ENCODE measurements at places on chromosomes 13 and 19.

DNA sequence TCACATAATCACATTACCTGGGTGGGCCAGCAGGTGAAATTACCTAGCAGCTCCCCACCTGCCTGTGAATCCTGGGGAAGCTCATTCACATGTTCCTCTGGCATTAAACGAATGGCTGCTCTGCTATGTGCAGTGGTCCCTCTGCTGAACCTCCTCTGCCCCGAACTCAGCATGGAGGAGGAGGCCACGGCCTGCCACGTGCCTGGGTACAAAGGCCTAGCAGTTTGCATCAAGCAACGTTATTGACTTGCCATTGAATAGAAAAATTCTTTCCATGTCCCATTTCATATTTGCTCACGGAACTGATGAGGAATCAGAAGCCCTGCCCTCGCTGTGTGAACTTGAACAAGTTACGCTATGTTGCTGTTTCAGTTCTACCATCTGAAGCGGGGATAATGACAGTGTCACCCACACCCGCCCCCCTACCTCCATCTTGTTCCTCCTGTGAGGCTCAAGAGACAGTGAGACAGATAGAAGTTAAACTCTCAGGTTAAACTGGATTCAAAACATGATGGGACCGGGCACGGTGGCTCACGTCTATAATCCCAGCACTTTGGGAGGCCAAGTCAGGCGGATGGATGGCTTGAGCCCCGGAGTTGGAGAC lies 25.3 kb downstream of the SLC7A1 start:
- DNase-seq: no peak

- DNase-seq: no peak
These were observed 1.2 kb downstream of the SAMD1 start for GRCh38 chr19:14089412-14089661.

DNA sequence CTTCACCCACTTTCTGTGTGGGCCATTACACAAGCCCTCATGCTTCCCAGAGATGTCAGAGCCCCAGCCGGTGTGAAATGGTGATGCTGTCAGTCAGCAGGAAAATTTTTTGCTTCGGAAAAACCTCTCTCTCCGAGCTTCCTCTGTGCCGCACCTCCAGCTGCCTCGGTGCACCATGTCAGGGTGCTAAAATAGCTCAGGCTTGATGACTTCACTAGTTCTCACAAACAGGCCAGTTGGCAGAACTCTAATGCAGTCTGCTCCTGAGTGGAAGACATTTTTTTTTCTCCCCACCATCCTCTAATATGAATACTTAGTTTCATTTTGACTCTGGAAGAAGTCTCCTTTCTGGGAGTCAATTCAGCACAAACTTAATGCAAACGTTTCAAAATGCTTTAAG lies 71.3 kb downstream of the KLF12 start:
- DNase-seq: no peak

DNA sequence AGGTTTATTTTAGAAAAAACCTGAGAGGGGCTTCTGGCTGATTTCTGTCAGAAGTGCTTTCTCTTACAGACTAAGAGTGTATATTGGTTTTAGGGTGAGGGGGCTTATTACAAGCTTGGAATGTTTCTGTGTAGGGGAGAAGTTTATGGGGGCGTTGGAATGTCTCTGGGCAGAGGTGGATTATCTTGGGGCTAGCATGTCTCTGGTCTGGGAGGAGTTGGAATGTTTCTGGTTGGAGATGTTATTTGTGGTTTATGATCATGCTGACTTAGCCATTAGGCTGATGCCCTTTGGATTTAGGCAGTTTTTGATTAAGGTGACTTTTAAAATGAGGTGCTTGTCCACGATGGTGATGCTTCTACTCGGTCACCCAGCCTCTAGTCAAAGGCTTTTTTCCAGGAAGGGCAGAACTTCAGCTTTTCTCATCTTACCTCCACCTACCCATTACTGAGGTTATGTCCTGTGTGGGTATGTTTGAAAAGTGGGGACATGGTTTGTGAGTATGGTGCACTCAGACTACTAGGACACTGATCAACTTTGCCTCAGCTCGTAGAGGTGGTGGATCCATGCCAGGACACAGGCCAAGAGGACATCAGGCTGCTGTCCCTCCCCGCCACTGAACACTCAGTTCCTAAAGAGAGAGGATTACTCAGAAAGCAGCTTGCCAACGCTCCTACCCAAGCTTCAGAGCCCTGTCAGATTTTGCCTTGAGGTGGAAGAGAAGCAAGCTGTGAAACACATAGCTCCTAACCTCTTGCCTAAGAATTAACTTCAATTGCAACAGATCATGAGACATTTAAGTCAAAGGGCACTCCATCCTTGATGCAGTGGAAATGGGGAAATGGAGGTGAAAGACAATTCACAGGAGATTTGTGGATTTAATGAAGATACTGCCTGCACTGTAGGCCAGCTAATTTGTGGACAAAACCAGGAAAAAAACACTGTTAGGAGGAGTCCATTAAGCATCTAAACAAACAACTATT lies 63.6 kb downstream of the ZNF44 start:
- no peak for DNase-seq

- no peak for DNase-seq
These were observed 586.7 kb upstream of the SGCG start for GRCh38 chr13:22594041-22594440.

DNA sequence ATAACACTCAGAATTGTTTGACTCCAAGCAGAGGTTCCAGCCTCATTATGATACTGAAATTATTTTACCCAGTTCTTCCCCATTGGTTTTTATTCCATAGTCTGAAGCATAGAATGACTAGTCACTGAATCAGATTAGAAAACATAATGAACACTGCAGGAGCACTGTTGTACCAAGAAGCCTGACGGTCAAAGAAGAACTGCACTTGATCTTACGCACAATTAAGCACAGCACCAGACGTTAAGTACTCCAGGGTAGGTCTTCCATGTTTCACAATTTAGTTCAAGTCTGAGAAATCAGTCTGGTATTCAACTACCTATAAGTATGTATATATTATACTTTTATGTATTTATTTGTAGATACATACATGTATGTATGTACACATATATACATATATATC lies 973.5 kb upstream of the SPRY2 start:
- no peak for DNase-seq

DNA sequence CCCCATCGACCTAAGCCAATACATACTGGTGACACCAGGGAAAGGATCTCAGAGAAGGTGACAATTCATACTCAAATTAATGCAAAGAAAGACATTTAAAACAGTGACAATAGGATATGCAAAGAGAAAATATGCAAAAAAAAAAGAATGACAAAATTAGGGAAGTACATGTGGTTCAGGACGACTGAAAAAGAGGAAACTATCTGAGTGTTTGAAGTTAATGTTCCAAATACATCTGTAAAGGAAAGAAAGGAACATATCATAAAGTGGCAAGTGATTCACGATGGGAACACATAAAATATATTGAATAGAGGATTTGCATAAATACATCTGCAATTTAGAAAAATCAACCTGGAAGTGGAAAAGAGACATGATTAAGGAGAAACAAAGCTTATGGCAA lies 441.4 kb downstream of the SLITRK5 start:
- DNase-seq: no peak

- no peak for DNase-seq
These were observed 3.7 kb downstream of the CDC34 start for GRCh38 chr19:535017-535835.

DNA sequence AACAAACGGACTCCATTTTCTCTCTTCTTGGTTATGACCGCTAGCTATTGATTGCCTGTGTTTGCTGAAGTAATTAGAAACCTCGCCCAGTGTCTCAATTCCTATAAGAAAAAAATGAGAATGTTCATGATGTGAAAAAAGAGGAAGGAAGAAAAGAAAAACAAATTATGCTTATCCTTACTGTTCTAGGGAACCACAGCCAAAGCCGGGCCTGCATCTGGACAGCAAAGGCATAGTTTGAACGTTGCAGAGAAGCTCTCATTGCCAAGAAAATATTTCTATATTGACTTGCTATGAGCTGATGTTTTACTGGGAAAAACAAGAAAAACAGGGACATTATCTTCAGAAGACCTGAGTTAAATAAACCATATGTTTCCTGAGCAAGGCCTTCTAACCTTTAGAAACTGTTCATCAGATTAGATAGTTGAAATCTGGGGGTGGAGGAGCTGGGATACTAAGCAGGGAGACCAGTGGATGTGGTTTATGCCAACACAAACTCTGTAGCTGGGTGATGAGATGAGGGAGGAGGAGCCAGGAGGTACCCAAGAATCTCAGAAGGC lies 55.0 kb downstream of the EFNB2 start:
- no peak for DNase-seq

DNA sequence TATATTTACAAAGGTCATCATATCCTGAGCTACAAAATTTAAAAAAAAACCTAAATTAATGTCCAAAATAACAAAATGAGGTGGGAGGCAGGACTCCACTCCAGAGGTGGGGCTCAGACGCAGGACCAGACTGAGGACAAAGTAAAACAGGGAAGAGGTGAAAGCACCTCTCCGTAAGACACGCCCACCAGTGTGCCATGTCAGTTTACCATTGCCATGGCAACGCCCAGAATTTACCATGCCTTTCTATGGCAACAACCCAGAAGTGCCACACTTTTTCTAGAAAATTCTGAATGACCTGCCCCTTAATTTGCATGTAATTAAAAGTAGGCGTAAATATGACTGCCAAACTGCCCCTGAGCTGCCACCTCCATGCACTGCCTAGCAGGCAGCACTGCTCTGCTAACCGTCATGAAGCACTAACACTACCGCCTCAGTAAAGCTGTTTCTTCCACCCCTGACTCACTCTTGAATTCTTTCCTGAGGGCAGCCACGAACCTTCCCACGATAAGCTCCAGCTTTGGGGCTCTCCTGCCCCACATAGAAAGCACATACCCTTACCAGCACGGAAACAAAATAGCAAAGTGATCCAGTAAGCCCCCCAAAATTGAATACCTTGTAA lies 22.3 kb upstream of the PDCD5 start:
- DNase-seq: no peak

DNA sequence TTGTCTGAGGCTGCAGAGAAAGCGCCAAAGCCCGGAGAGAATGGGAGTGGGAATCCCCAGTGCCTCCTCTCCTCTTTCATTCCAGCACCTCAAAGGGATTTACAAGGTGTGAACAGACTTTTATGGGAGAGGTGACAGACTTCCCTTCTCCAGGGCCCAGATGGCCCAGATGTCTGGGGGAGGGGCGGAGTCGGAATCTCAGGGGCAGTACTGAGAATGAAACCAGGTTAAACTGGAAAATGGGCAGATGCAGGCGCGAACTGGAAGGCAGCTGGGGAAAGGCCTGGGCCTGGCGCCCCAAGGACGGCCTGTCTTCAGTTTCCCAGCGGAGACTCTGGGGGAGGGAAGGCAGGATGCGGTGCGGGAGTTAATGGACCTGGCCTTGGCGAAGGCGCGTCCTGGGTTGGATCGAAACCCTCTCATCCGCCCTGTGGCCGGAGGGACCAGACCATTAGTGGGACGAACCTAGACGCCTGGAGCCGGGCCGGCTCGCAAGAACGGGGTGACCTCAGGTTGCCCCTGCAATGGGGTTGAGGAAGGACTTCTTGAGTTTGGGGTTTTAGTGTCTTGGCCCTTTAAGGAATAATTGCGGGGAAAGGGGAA lies 592 bp upstream of the TRIP10 start:
- DNase-seq: peak; percentile 12

- no peak for DNase-seq
These were observed 108.1 kb downstream of the FGF14 start for GRCh38 chr13:102293723-102294122.

DNA sequence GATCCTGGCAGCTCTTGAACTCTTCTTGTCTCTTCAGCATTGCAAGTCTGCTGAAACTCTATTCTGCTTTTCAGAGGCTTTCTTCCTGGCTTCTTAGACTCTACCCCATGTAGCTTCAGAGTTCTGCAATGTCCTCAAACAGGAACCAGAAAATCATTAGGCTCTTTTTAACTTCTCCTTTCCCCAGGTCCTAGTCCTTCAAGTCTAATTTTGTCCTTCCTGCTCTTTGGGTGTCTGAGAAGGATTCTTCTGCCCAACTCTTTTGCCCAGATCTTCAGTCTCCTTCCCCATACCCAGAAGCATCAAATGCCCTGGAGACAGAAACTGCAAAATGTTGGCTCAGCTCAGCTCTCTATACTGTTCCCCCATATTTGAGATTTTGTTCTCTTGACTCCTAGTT lies 50.0 kb upstream of the CALM3 start:
- no peak for DNase-seq

DNA sequence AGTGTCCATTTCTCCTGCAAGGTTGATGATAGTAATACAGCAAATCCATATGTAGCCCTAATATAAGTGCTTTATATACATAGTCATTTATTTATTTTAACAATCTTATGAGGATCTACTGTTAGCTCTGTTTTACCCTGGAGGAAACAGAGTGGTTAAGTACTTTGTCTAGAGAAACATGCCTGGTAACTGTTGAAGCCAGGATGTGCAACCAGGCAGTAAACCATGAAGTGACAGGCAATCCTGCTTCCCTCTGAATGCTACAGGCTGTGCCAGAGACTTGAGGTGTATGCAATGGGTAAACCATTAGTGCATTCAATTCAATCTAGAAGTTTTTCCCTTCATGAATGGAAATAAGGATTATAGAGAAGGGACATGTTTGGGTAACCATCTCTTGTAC lies 911.0 kb downstream of the PCDH17 start:
- no peak for DNase-seq

DNA sequence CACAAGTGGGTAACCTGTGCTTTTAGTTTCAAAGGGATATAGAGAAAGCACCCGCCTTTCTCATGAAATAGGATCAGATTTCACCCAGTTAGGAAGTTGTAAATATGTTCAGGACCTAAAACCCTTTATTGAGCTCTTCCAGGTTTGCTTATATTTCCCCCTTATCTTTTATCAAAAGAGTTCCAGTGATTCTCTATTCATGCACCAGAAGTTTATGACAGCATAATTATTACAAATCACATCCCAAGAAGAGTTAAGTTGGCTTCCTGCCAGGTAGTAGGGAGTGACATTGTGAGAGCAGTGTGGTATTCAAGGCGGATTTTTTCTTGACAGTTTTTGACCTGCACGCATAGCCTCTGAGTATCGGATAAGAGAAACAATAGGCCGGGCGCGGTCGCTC lies 190.3 kb downstream of the STK24 start:
- DNase-seq: no peak

DNA sequence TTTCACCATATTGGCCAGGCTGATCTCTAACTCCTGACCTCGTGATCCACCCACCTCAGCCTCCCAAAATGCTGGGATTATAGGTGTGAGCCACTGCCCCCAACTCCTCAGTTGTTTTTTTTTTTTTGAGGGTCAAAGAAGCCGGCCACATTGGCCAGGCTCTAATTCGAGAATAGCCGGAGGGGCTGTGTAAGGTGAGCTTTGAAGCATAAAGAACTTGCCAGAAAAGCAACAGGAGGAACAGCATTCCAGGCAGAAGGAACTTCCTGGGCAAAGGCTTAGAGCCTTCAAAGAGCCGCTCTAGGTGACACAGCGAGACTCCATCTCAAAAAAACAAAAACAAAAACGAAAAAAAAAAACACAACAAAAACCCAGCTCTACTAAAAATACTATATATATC lies 1.2 kb upstream of the BABAM1 start:
- DNase-seq: no peak

All from stimulated activated CD4-positive, alpha-beta T cell treated with anti-CD3 and anti-CD28 coated beads, Interleukin-1b, Interleukin-23, amount 100 ng/mL, for 1 hour (primary cell).